NCI-H187 treated with DMSO at 0.1 percent for 48 hours (cell line): ENCODE measurements at places on chromosomes 2 and 18.

- peak; percentile 68 for DNase-seq
Measured at GRCh38 chr18:58603375-58604067, 25.4 kb downstream of the ALPK2 start.

DNA sequence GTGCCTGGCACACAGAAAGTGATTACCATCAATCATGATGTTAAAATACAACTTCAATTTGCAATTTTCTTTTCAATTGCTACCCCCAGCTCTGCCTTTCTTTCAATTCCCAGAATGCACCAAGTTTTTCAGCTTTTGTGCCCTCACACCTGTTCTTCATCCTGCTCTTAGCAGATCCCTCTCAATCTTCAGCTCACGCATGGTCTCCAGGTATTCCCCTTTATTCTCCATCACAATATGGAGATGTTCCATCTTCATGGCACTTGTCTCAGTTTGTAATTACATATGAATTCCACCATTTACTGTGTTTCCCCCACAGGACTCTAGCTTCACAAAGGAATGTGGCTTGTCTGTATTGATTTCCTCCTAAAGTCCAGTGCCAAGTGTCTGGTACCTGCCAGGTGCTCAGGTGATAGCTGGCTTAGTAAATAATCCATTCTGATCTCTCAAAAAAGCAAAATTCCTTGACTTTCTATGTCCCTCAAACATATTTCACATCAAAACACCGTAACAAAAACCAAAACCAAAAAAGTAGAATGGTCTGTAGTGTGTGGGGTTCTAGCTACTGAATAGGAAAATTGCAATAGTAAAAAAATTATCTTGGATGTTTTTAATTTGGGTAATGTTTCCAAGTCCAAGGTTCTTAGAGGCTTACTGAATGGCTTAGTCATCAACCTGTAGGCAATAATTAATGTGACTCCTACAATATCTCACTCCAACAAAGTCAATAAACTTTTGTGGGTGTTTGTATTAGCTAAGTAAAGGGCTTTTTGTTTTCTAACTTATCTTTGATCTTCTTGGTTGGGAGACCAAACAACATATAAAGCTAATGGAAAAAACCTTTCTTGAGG is 2.9 kb upstream of the INSIG2 start:
- DNase-seq, result no peak

DNA sequence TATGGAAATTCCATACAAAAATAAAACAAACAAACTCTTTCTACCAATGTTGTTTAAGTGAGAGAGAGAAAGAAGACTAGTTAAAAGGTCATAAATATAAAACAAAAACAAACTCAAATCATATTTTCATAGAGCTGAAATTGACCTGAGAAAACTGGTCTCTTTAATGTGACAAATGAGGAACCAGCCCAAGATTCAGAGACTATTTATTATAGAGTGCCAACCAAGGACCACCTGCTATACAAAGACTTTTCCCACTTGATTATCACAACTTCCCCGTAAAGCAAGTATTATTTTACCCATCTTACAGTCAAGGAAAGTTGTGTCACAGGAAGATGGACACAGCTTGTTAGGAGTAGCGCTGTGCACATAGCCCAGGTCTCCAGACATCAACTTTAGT is 13.3 kb downstream of the ANKRD44 start:
- DNase-seq, result no peak

DNA sequence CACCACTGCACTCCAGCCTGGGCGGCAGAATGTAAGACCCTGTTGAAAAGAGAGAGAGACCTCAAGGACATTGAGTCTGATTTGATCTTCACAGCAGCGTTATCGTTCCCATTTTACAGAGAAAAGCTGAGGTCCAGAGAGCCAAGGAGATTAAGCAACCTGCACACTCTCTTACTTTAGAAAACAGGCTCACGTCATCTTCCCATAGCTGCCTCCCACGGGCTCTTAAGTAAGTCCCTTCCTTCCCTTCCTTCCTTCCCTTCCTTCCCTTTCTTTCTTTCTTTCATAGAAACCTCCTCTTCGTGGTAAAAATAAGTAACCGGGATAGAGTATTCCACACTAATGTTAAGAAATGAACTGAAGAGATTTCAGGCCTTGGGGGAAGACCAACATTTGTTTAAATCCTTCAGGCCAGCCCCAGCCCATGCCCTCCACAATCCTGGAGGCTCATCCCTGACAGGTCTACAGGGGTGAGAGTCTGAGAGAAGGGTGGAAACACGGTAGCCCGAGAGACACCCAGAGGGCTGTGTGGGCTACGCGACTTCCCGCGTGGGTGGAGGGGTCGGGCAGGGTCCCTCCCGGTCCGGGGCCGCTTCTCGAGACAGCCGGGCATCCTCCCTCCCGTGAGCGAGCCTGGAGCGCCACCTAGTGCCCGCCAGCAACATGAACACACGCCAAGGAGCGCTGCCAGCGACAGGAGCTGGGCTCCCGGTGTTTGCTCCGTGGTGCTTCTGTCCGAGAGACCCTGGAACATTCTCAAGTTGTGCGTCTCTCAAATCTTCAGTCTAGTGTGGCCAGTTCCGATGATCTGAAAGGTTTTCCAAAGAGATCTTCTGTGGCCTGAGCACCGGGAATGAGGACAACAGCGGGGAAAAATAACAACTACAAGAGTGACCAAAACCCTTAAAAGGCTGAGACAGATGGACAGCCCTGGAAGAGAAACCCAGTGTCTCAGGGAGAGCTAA is 160.3 kb downstream of the INO80D start:
- no peak for DNase-seq

- DNase-seq, result no peak
Measured at GRCh38 chr2:216474925-216475670, 23.5 kb upstream of the RPL37A start.

DNA sequence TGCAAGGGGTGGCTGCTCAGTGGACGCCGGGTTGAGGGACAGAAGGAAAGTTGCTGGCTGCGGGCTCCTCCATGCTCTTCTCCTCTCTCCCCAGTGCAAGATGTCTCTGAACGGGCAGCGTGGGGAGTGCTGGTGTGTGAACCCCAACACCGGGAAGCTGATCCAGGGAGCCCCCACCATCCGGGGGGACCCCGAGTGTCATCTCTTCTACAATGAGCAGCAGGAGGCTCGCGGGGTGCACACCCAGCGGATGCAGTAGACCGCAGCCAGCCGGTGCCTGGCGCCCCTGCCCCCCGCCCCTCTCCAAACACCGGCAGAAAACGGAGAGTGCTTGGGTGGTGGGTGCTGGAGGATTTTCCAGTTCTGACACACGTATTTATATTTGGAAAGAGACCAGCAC is 30.6 kb downstream of the IGFBP2 start:
- no peak for DNase-seq

- no peak for DNase-seq
Measured at GRCh38 chr2:17733599-17733998, 20.0 kb downstream of the SMC6 start.

GRCh38 chr2:124333784-124334183 is 308.7 kb downstream of the CNTNAP5 start:
- DNase-seq, result no peak

- no peak for DNase-seq
Measured at GRCh38 chr2:228590681-228591080, 409.2 kb upstream of the SPHKAP start.

GRCh38 chr2:144330951-144331673 is 188.8 kb downstream of the ZEB2 start:
- DNase-seq, result no peak
